G401 (cell line): ENCODE measurements at places on chromosomes 12 and 14. TPM values are rescaled to one million over a fixed set of nuclear protein-coding genes. Genes with fewer than 3 reads are reported as not detected.

Gene DAZAP2
- 88.8 and 94.2 TPM in 2 replicates for total RNA-seq

Gene GAPDH
- total RNA-seq, result 3,766 and 4,312 TPM in 2 replicates

DNA sequence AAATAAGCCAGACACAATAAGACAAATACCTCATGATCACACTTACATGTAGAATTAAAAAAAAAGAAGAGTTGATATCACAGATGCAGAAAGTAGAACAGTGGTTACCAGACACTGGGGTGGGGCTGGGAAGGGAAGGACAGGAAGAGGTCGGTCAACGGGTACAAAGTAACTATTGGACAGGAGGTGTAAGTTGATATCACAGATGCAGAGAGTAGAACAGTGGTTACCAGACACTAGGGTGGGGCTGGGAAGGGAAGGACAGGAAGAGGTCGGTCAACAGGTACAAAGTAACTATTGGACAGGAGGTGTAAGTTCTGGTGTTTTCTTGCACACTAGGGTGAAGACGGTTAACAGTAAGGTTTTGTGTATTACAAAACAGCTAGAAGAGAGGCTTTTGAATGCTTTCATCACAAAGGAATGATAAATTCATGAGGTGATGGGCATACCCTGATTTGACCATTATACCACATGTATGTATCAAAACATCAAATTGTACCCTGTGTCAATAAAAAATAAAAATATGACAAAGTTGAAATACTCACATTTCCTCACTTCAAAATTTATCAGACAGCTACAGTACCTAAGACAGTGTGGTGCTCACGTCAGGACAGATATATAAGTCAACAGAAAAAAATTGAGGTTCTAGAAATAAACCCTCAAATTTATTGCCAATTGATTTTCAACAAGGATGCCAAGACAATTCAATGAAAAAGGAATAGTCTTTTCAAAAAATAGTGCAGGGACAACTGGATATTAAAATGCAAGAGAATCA, 32.8 kb downstream of the GALC start:
- no peak for DNase-seq

GRCh38 chr12:67280572-67280971, 11.4 kb downstream of the CAND1 start:
- DNase-seq, result no peak

DNA sequence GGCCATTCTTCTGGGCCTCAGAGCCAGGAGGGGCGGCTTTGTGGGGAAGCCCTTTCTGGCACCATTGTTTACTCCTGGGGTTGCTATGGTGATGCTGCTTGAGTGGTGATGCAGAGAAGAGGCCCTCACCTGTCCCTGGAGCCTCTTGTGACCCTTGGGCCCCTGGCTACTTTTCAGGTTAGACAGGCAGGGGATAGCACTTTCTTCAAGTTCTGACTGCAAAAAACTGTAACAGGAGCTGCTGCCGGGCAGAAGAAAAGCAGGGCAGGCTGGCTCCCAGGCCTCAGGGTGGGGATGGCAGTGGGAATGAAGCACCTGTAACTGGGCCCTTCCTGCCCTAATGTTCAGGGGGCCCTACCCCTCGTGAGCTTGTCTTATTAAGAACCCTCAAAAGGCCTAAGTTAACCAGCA, at the start of gene TEX52:
TSS of gene TEX52 (minus strand) at position 19 of the 411 bp plus-strand sequence. CDS start at position 6, 13 bp downstream.
- no peak for DNase-seq

DNA sequence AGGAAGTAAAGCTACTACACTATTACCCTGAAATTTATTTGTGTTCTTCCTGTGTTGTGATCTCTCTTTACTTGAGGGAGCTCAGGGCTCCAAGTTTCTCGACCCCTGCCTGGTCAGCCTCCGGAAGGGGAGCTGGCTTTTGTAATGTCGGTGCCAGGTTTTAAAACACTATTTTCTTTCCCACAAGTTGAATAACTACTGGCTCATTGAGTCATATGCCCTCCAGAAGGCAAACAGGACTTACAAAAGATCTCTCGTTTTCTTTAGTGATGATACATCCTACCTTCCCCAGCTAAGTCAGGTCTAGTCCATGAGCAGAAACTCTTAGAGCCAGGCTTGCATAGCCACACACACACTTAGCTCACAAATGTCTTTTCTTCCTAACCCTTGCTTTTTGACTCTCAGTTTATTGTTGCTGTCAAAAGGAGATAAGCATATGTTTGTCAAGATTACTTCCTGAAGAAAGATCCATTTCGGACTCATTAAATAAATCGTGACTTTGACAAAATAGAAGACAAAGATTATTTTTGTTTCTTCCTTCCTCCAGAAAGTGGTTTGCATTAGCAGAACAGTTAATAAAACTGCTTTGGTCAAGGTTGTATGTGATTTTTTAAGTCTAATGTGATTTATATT, 209.8 kb upstream of the FLRT2 start:
- DNase-seq, result no peak

GRCh38 chr14:47269756-47270492, 405.5 kb downstream of the MDGA2 start:
- no peak for DNase-seq

DNA sequence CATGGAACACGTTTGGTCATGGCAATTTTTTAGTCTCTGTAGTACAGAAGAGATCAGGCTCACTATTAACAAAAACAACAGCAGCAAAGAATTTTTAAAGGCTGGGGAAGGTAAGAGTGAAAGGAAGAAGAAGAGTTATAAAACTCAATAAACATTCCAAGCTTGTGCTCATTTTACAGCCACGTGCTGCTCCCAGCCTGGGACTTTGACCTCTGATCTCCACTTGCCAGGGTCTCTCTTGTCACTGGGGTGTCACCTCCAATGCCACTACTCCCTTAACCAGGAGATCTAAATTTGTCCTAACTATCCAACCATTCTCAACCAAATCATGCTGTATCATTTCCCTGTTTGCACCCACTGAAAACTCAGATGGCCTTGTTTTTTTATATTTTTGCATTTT, 605.1 kb downstream of the VRK1 start:
- no peak for DNase-seq
